Activated naive CD4-positive, alpha-beta T cell treated with anti-CD3 and anti-CD28 coated beads for 36 hours (primary cell): ENCODE measurements at places on chromosomes 2 and 18. TPM values are rescaled to one million over a fixed set of nuclear protein-coding genes. Genes with fewer than 3 reads are reported as not detected.

- DNase-seq = peak; percentile 68
Measured at GRCh38 chr2:174486563-174487107, at the start of gene GPR155. GPR155 (minus strand) TSS chr2:174487029; CDS start chr2:174481956, 5,073 bp downstream.

DNA sequence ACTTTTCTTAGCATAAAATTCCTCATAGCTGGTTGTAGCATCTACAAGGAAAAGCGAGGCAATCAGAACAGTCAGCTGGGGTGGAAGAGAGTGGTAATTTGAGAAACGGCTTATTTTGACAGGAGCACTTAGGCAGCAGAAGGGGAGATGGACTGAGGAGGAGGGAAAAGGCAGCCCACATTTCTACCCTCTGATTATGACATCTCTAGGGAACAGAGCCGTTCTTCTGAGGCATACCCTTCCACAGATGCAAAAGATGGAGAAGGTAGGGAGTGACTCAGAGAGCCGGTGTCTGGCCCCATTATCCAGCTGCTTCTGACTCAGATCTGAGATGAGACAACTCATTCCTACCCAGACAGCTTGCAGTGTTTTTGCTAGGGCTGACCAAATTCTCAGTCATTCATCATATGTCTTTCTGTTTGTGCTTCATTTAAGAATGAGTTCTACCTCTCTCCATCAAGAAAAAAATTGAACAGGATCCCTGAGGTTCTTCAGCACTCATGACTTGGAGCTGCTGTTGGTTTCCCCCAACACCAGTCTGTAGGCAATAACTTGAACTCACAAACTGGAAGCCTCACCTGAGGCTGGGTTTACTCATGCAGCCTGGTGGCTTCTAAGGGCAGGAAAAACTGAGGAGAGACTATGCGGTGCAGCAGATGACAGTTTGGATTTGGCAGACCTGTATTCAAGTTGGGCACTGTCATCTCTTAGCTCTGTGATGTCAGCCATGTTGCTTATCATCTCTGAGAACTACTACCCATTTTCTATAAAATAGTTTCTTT lies 15.9 kb upstream of the SEC11C start:
- DNase-seq = peak; percentile 51

GRCh38 chr2:26020231-26020640 lies 13.6 kb upstream of the RAB10 start:
- no peak for DNase-seq

DNA sequence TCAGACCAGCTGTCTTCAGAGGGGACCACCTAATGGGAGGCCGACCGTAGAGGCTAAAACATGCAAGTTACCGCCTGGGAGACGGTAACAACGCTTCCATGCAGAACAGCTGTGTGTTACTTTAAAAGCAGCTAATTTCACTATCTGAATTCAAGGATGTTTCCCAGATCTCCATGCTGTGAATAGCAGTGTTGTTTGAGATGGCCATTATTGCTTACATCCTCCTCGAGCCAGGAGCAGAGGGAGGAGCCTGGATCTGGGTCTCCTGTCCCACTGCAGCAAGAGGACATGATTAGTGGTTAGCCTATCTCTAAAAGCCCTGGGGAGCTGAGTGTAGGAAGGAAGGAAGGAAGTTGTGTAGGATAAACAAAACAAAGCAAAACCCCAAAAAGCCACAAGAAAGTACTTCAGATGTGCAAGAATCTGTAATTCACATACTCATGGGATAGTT lies 50.9 kb downstream of the ACTR2 start:
- DNase-seq = no peak

DNA sequence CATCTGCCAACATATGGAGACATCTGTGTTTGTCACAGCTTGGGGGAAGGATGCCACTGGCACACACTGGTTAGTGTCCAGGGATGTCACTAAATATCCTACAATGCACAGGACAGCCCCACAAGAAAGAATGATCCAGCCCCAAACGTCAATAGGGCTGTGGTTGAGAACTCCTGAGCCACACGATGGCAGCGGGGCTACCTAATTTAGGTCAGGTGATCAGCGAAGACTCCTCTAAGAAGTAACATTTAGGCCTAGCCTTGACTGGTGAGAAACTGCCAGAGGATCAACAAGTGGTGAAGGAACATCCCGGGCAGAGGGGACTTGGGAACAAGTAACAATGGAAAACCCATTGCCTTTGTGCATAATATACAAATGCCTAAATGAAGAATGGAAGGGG lies 5.0 kb upstream of the TGIF1 start:
- no peak for DNase-seq

- DNase-seq = no peak
Measured at GRCh38 chr2:9187620-9188214, 18.9 kb upstream of the ASAP2 start.

- peak; percentile 59 for DNase-seq
Measured at GRCh38 chr2:206799083-206799482, 33.7 kb downstream of the FASTKD2 start.

- no peak for DNase-seq
Measured at GRCh38 chr18:68972176-68972575, 174.3 kb downstream of the CCDC102B start.

- DNase-seq = no peak
Measured at GRCh38 chr2:25981596-25982272, 563 bp downstream of the KIF3C start.

GRCh38 chr2:157262248-157262647 lies 4.7 kb downstream of the GALNT5 start:
- no peak for DNase-seq

GRCh38 chr18:60404486-60405085 lies 32.0 kb upstream of the MC4R start:
- no peak for DNase-seq

DNA sequence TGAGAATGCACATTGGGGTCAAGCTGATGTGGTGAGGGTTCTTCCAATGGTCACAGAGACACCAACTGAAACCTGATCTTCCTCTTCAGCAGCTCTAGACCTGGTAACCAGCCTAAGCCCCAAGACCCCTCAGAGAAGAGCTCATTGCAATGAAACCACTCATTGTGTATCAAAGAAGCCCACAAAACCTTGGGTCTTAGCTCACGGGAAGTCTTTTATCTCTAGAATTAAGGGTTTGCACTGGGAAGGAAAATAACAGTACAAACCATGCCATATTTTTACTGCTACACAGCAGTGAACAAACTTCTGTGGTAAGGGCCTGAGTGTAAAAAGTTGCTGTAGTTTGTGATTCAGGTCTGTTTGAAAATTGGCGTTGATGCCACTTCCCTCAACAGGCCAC lies 8.6 kb upstream of the UBXN4 start:
- DNase-seq = no peak

DNA sequence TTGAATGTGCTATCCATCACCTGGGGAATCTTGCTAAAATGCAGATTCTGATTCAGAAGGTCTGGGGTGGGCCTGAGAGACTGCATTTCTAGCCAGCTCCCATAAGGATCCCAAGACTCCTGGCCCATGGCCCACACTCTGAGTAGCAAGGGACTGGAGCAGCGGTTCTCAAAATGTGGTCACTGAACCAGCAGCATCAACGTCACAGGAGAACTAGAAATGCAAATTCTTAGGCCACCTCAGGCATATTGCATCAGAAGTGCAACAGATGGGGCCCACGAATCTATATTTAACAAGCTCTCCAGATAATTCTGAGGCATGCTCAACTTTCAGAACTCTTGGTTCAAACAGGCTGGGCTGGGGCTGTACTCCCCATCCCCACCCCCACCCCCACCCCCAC lies 74.6 kb downstream of the DHRS9 start:
- no peak for DNase-seq

DNA sequence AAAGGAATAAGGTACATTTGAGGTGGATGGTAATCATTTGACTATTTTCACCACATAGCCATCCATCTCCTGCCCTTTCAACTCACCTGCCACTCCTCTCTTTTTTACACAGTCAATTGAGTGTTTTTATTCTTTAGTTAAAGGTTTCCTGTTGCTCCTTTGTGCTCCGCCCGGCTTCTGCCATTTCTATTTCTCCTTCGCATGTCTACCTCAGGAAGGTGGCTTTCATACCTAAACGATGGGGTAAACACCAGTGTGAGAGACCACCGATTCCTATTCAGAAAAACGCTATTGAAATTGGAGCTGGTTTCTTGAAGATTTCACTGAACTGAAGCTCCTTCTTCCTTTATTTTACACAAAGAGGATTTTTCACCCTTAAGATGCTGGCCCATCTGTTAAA lies 1628.0 kb upstream of the PIK3C3 start:
- DNase-seq = no peak

- DNase-seq = no peak
Measured at GRCh38 chr2:198656869-198657268, 800.9 kb downstream of the SATB2 start.

- DNase-seq = no peak
Measured at GRCh38 chr2:220353897-220354296, 726.5 kb downstream of the SLC4A3 start.

- peak; percentile 77 for DNase-seq
Measured at GRCh38 chr2:203683932-203684556, 22.4 kb upstream of the CD28 start.

The CRYGD gene
- not detected for total RNA-seq

The AQP12A gene
- not detected for total RNA-seq

The DSC3 gene
- total RNA-seq = not detected

The CYP26B1 gene
- total RNA-seq = not detected
